ENCODE measurements at places on chromosomes 7 and 10.

- DNase-seq: no peak
These were observed 1496.3 kb downstream of the REEP3 start for GRCh38 chr10:65017523-65017922.

GRCh38 chr10:54826994-54827560 lies 26.0 kb upstream of the PCDH15 start:
- DNase-seq: no peak

- DNase-seq: no peak
These were observed 55.3 kb upstream of the GRB10 start for GRCh38 chr7:50837965-50838364.

GRCh38 chr10:44925224-44925623 lies 14.1 kb downstream of the TMEM72 start:
- DNase-seq: no peak

DNA sequence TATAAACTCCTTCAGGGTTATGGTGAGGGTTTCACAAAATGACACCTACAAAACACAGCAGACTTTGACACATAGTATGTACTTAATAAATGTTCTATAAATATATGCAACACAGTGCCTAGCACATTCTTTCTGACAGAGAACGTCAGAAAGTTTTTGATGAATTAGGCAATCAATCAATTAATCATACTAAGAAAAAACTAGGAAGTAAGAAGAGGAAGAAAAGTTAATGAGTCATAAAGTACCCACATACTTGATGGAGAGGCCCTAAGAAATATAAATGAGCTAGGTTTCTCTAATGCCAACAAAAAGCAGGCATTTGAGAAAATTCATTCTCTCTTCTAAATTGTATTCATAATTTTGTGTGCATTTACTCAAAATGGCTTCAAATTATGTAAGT lies 192.7 kb upstream of the VWC2 start:
- no peak for DNase-seq

GRCh38 chr7:150876817-150877526 lies 24.7 kb downstream of the AOC1 start:
- DNase-seq: peak; percentile 89

- peak; percentile 71 for DNase-seq
These were observed 42.8 kb upstream of the GNA12 start for GRCh38 chr7:2886900-2887299.

DNA sequence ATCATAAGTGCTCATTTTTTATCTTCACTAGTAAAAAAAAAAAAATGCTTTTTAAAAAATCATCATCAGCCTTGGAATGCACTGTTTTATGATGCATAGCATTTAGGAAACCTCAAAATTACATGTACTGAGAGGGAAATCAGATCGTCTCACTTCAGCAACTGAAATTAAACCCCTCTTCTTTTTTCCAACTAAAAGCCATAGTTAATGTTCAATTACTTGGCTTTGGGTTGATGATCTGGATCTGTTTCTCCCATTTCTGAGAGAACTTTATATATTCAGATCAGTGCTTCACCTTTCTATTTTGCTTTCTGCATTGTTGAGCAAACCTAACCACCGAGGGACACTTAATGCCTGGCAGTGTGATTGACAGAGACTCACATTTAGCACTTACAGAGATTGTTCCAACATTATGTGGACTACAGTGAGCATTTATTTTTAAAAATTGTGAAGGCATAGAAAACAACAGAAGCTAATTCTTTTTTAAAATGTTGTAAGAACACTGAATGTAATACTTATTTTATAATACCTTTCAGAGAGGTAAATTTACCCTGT lies 678.4 kb downstream of the PHTF2 start:
- no peak for DNase-seq

- no peak for DNase-seq
These were observed 11.6 kb upstream of the SVIL start for GRCh38 chr10:29646238-29646902.

DNA sequence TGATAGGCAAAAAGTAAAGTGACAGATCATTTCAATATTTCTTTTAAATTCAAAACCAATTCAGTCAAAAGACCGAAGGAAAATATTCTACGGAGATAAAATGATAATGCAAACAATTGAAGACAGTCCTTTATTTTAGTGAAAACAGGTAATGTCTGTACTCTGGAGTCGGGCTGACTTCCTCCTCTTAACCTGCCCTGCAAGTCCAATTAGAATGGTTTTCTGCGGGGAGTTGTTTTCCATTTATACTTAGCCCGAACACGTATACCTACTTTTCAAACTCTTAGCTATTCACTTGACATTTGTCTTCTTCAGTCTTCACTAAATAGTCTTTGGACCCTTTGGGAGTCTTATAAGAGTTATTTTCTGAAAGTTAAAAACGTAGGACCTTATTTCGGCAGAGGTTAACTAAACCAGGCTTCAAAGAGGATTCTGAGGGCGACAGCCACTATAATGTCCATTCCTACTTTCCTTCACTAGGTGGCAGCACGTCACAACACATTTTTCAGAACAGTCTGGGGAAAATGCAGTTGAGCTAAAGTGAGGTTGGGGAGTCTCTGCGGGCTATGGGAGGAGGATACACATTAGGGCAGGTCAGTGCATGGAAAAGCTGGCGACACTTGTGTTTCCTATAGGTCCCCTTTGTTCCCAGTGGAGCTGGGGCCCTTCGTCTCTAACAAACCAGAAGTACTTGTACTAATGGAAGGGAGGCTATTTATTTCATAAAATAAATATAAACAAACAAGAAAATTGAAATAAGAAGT lies 472.0 kb downstream of the KCNMA1 start:
- DNase-seq: peak; percentile 74

DNA sequence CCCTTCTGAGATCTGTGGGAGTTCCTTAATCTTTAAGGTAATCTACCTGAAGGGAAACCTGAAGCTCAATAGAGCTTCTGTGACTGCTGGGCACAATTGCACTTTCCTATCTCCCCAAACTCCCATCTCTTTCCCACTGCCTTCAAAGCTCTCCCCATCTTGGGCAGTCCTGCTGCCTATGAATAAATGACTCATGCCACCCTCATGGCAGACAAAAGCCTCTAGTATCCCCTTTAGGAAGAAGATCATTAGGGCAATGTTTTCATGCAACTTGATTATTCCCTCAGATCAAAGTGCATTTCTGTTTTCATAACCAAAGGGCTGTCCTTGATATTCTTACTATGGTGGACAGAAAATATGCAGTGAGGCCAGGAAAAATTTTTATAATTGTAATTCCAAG lies 704.9 kb upstream of the LRRN3 start:
- DNase-seq: no peak

- no peak for DNase-seq
These were observed 425.8 kb upstream of the FOXK1 start for GRCh38 chr7:4256286-4256685.

GRCh38 chr10:106931159-106931852 lies 233.2 kb downstream of the SORCS1 start:
- peak; percentile 30 for DNase-seq

GRCh38 chr10:66680886-66681285 lies 244.9 kb upstream of the LRRTM3 start:
- DNase-seq: no peak

DNA sequence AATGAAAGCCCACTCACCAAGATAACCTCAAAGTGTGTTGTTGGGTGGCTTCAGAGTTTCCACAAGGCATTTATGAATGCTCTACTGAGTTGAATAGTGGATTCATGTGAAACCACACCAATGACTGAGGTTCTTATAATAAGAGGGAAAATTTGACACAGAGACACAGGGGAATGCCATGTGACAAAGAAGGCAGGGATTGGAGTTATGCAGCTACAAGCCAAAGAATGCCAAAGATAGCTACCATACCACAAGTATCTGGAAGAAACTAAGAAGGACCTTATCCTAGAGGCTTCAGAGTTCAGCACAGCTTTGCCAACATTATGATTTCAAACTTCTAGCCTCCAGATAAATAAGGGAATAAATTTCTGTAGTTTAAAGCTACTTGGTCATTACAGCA lies 68.0 kb upstream of the PCDH15 start:
- DNase-seq: no peak

- DNase-seq: no peak
These were observed 56.4 kb upstream of the DKK1 start for GRCh38 chr10:52257692-52258075.

DNA sequence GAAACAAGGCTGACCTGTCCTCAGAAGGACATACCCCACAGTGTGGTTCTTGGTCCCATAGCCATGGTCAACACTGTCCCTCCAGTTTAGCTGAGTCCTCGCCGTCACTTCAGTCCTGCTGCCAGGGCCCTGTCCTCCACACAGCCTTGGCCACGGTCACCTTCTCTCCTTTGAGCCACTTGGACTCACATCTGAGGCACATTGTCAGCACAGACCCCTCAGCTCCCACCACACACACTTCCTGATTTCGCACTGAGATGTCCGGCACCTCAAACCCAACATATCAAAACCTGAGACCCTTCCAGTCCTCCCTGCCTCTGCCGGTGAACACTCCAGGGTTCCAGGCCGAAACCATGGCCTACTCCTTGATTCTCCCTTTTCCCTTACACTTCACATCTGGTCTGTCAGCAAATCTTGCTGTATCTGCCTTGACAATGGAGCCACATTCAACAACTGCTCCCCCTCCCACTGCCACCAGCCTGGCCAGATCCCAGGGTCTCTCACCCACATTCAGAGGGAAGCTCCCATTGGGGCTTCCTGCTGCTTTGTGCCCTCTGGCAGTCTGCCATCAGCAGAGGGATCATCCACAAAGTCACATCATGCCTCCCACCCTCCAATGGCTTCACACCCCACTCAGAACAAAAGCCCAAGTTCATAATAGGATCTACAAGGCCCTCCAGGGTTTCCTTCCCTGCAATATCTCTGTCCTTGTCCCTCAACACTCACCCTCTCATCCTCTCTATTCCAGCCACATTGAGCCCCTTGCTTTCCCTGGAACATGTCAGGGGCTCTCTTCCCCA lies 219.6 kb upstream of the SHH start:
- no peak for DNase-seq

- DNase-seq: no peak
These were observed 140.7 kb upstream of the AOAH start for GRCh38 chr7:36865019-36865418.

DNA sequence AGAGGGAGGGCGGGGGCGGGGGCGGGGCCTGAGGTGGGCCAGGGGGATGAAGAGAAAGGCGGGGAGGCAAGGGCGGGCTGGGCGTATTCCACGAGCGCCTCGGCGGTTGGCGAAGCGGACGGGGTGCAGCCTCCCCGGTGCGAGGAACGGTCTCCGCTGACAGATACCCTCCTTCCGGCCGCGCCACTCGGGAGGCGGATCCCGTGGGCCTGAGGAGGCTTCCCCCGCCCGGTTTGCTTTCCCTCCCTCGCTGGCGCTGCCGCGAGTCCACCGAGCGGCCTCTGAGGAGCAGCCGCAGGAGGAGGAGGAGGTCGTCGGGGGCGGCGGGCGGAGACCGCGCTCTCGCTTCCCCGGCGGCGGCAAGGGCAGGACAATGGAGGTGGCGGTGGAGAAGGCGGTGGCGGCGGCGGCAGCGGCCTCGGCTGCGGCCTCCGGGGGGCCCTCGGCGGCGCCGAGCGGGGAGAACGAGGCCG lies at the start of gene TRIM24:
Gene TRIM24 (plus strand): TSS at position 84 of the 473 bp plus-strand sequence. CDS start 290 bp downstream, at position 374.
- no peak for DNase-seq

- DNase-seq: no peak
These were observed 57.1 kb downstream of the KCNMA1 start for GRCh38 chr10:77580482-77580881.

- no peak for DNase-seq
These were observed 106.1 kb upstream of the KMT2C start for GRCh38 chr7:152541892-152542291.

Measured in pons (tissue), 1 donor.